LoVo (cell line): ENCODE measurements at places on chromosomes 5 and 9.

- no peak for DNase-seq
Observed at GRCh38 chr5:171094356-171094755, 214.7 kb upstream of the TLX3 start.

- DNase-seq: no peak
Observed at GRCh38 chr5:32400401-32400800, 44.1 kb downstream of the ZFR start.

DNA sequence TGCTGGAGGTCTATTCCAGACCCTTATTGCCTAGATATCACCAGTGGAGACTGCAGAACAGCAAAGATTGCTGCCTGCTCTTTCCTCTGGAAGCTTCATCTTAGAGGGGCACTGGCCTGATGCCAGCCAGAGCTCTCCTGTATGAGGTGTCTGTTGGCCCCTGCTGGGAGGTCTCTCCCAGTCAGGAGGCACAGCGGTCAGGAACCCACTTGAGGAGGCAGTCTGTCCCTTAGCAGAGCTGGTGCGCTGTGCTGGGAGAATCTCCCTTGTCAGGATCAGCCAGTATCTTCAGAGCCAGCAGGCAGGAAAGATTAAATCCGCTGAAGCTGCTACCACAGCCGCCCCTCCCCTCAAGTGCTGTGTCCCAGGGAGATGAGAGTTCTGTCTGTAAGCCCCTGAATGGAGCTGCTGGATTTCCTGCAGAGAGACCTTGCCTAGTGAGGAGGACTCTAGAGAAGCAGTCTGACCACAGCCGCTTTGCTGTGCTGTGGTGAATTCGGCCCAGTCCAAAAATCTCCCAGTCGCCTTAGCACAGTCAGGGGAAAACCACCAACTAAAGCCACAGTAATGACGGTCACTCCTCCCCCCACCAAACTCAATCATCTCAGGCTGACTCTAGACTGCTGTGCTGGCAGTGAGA, 124.1 kb downstream of the JAKMIP2 start:
- no peak for DNase-seq

GRCh38 chr9:78835928-78836450, 539.1 kb downstream of the PSAT1 start:
- no peak for DNase-seq

- DNase-seq: no peak
Observed at GRCh38 chr5:149765932-149766331, 35.8 kb downstream of the PPARGC1B start.

- no peak for DNase-seq
Observed at GRCh38 chr9:8799615-8800014, 1000.0 kb upstream of the DMAC1 start.

DNA sequence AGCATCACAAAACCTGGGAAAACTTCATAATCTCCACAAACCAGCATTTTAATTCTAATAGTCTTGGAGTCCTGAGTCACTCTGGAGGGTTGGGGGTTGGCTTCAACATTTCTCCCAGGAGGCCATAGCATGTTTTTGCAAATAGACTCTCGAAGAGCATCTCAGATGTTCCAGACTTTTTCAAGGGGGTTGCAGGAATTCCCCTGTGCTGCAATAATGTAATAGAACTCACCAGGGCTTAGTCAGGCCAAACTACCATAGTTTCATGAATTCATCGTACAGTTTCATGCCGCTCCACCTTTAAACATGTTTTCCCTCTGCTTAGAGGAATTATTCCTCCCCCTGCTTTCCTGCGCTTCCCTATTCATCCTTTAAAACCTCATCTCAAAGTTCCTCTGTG, 499.5 kb upstream of the KLF4 start:
- DNase-seq: no peak

- no peak for DNase-seq
Observed at GRCh38 chr5:173429489-173430150, 101.4 kb upstream of the STC2 start.

DNA sequence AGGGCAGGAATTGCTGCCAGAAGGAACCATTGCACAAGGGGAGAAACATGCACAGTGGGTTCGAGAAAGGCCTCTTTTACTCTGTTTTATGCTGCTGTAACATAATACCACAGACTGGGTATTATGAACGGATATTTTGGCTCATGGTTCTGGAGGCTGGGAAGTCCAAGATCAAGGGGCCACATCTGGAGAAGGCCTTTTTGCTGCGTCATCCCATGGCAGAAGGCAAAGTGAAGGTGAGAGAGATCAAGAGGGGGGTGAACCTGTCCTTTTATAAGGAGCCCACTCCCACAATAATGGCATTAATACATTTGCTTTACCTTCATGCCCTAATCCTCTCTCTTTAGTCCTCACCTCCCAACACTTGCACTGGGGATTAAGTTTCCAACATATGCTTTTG, 136.9 kb upstream of the ALDH1B1 start:
- no peak for DNase-seq

- no peak for DNase-seq
Observed at GRCh38 chr5:179494774-179495526, 55.4 kb upstream of the RUFY1 start.

GRCh38 chr5:163885117-163885516, 379.7 kb downstream of the MAT2B start:
- no peak for DNase-seq

- DNase-seq: peak; percentile 8
Observed at GRCh38 chr5:133316346-133317343, 264.8 kb downstream of the HSPA4 start.

GRCh38 chr5:99936911-99937310, 598.3 kb upstream of the FAM174A start:
- no peak for DNase-seq

GRCh38 chr5:97297704-97298091, 114.7 kb upstream of the RIOK2 start:
- no peak for DNase-seq

- DNase-seq: peak; percentile 81
Observed at GRCh38 chr5:58462623-58463230, 2.8 kb upstream of the PLK2 start.

- DNase-seq: no peak
Observed at GRCh38 chr9:112631313-112632070, 86.4 kb downstream of the INIP start.

- DNase-seq: no peak
Observed at GRCh38 chr5:67089200-67089725, 107.3 kb downstream of the CD180 start.

DNA sequence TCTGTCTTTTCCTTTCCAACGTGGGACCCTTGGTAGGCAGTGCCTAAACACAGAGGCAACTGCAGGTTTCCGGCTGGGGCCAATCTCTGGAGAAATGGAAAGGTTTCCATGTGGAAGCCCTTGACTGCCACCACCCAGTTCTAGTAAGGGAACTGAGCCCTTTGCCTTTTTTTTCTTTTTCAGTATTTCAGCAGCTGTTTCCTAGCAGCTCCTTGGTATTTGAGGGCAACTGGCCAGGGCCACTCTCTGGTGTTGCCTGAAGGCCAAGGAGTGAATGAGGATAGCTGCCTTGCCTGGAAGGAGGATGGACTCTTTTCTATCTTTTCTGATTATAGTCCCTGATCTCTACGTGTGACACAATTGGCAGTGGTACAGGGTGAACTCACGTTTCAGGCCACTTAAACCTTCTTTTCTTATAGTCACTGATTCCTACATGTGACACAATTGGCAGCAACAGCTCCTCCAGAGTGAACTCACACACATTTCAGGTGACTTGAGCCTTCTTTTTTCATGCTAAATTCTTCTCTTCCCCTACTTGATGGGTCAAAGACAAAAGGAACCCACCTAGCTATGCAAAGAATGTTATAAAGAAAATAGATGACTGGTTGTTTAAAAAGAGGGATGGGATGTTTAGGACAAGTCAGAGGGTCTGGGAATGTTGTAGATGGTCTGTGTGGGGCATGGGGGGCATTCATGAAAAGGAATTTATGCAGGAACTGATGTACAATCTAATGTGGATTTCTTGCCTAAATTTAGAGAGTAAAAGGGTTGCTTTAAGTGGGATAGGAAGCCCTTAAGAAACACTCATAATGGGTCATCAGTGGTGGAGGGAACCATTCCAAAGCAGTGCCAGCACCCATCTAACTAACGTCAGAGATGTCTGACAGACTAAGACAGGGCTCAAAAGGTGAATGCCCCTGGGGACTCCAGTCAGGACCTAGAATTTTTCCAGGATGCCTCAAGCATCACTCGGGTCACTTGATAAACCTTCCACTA, 190.1 kb downstream of the TMEM232 start:
- no peak for DNase-seq

GRCh38 chr5:158486566-158486965, 613.1 kb downstream of the EBF1 start:
- no peak for DNase-seq

- no peak for DNase-seq
Observed at GRCh38 chr5:161332343-161332742, 214.2 kb downstream of the GABRB2 start.

GRCh38 chr9:120915854-120916470, 10.6 kb downstream of the TRAF1 start:
- DNase-seq: no peak

DNA sequence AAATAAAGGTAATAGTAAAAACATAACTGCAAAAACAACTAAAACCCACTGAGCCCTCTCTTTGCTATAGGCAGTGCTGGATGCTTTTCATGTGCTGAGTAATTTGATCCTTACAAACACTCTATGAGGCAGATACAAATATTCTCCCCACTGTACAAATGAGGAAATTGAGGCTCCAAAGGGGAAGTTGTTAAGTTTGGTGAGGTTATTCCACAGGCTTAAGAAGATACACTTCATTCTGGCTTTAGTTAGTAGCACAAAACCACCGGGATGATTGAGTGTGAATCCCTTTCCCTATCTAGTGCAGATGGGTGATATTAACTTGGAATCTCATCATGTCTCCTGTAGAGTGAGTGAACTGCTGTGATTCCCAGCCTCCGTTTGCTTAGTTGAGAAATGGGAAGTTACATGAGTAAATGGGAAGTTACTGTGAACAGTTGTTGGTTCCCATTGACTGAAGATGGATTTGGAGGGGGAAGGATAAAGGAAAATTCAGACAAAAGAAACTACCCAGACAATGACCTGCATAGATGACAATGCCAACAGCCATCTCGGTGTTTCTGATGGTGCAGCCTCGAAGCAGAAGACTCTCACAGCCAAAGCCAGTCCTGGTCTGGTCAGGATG, 208.3 kb downstream of the ATP10B start:
- DNase-seq: no peak

GRCh38 chr5:135008981-135009735, 24.9 kb downstream of the PITX1 start:
- no peak for DNase-seq

DNA sequence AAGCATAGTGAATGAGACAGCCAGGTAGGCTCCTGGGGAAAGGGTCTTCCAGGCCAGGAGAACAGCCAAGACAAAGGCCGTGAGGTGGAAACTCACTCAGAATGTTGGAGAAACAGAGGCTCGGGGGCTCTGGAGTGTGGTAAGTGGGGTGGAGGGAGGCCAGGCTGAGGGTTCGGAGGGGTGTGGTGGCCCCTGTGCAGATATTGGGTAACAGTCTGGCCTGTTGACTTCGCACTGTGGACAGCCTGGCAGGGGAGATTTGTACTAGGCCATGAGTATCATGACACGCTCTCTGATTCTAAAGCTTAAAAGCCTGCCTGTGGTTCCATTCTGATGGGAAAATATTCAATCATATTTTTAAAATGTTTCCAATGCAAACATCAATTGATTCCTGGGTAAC, 239.3 kb downstream of the GADD45G start:
- DNase-seq: no peak

GRCh38 chr9:107614765-107615164, 125.2 kb upstream of the KLF4 start:
- no peak for DNase-seq

- no peak for DNase-seq
Observed at GRCh38 chr9:133954862-133955529, 37.1 kb downstream of the VAV2 start.

- no peak for DNase-seq
Observed at GRCh38 chr5:111255169-111255568, 31.0 kb downstream of the CAMK4 start.

DNA sequence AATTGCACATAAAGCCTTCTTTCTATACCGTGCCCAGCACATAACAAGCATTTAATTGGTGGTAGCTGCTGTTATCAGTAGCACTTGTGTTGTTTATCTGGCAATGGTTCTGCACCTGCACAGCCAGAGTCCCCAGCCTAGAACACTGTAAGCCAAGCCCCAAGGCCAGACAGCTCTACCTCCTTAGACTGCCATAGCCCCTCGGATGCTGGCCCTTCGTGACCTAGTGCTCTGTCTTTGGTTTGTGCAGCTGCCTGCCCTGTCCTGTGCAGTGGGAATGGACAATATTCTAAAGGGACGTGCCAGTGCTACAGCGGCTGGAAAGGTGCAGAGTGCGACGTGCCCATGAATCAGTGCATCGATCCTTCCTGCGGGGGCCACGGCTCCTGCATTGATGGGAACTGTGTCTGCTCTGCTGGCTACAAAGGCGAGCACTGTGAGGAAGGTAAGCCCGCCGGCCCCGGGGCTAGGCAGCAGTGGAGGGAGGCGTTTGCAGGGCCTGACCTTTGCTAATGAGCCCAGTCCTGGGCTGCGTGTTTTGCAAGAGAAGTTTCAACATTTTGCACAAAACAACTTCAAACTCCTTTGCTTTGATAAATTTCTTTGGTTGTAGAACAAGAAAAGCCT, 173.3 kb upstream of the WWC1 start:
- no peak for DNase-seq

DNA sequence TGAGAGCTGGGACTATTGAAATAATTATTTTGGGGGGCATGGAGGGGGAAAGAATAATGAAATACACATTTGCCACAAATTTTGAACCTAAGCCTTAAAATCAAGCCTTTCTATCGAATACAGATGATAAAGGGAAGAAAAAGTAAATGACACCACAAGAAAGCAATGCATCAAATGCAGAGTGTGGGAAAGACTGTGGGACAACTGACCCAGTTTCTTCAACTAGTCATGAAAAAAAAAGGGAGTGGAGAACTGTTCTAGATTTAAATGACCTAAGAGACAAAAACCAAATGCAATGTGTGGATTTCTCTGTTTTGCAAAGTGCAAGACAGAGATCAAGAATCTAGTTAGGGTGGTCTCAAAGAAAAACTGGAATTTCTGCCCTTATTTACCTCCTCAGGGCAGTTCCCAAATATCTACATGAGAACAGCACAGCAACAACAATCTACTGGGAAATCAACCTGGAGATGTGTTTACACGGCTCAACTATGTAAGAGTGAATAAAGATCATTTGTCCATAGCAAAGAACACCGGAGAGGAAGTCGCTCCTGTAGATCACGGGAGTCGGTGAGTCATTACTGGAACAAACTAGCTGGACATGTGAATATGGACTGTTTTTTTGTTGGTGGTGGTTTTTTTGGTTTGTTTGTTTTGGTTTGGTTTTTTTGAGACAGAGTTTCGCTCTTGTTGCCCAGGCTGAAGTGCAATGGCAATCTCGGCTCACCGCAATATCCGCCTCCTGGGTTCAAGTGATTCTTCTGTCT, 145.9 kb downstream of the DROSHA start:
- no peak for DNase-seq

DNA sequence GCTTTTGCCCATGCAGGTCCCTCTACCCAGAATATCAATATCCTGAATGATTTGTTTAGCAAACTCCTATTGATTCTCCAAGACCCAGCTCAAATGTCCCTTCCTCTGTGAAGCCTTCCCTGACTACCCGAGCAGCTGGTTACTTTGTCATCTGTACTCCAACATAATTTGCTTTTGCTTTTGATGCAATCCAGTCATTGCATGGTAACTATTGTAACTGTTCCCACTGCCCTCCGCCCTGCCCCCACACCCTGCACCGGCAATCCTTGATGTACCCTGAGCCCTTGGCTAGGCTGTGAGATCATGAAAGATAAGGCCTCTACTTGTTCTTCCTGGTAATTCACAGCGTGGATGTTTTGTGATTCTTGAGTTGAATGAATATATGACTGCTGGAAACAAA, 119.9 kb upstream of the BOD1 start:
- DNase-seq: no peak

GRCh38 chr9:123537809-123538208, 181.8 kb downstream of the CRB2 start:
- DNase-seq: no peak

GRCh38 chr5:125262782-125263181, 516.3 kb upstream of the ZNF608 start:
- no peak for DNase-seq
